ENCODE measurements at places on chromosomes 7 and 10.

DNA sequence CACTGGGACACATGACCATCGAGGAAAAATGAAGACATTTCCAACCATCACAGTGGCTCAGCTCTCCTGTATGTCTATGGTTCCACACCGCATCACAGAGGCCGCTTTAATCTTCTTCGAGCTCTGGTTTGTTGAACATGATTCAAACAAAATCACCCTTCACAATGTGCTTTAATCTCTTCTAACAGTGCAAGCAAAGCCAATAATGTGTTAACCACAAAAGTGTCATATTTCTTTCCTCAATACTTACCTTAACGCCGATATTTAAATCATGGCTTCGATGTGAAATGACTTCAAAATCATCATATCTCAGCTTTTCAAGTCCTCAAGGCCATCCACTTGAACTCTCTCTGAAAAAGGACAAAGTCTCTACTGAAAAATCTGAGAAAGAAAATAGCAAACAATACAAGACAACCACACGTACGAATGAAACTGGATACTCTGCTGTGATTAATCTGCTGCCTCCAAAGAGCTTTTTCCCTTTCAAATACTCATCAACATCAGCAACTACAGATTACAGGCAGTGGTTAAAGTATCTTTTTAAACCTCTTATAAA lies 23.0 kb upstream of the SVIL start:
- DNase-seq: no peak

DNA sequence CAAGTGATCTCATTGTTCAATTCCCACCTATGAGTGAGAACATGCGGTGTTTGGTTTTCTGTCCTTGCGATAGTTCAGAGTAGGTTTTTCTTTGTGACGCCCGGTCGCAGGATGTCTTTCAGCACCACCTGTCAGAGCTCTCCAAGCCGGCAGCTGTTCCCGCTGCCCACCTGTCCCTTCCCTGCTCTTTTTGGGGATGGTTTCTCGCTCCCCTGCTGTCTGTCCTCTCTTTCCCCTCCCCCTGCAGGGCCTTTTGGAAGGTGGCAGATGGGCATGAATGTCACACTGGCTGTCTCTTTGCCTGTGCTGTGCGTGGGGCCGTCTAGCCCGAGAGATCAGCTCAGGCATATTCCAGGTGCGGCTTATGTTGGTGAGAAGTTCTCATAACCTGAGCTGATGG lies 137.0 kb downstream of the GRK5 start:
- DNase-seq: no peak

DNA sequence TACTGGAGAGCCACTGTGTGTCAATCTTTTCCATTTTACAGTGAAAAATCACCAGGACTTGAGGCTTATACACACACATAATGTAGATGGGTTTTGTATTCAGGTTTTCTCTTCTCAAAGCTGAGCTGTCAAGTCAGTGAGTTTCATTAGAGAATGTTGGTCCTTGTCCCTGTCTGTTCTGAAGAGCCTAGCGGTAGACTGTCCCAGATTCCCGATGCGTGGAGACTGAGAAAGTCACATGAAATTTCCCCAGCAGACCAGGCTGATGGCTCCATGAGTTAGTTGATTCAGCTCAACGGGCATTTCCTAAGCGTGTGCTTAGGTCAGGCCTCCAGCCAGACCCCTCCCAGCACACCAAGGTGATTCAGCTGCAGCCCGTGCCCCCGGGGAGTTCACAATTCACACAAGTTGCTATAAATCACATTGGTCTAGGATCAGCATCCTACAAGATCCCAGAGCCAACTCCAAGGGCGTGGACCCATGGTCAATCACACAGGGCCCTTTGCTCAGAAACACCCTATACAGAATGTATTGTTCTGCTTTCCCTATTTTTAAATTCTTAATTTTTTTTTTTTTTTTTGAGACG lies 17.2 kb downstream of the CHST15 start:
- no peak for DNase-seq

- DNase-seq: no peak
These were observed 17.1 kb downstream of the MAGI2 start for GRCh38 chr7:79436378-79436777.

DNA sequence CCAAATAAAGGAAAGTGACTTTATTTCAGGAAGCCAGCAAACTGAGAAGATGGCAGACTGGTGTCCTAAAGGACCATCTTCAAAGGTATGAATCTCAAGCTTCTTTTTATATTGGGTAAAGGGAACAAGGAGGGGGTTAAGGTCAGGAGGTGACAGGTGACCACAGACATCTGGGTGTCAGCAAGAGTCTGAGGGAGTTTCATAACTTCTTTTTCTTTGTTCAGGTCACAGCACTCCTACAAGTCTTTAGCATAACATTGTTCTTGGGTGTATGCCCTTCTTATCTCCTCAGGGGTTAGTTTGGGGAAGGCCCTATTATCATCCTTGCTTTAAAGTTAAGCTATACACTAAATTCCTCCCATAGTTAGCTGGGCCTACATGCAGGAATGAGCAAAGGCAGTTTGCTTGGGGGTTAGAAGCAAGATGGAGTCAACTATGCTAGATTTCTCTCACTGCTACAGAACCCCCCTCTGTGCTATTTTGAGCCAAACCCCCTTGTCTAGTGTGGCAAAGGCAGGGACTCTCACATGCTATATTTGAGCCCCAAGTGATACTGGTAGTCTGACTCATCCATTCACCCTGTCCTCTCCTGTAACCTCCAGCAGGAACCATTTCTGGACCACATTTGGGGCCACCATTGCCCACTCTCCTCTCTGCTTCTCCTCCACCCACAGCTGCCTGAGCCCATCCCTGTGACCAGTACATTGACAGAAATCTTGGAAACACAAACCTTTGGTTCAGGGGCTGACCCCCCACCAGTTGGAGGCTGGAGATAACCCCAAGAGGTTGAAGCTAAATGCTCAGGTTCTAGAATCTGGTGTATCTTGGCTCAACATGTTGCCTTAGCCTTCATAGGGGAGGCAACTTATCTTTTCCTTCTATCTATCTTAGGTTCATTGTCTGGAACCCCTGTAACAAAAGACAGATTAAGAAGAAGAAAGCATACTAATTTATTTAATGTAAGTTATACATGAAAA lies 55.5 kb upstream of the LRGUK start:
- peak; percentile 36 for DNase-seq

DNA sequence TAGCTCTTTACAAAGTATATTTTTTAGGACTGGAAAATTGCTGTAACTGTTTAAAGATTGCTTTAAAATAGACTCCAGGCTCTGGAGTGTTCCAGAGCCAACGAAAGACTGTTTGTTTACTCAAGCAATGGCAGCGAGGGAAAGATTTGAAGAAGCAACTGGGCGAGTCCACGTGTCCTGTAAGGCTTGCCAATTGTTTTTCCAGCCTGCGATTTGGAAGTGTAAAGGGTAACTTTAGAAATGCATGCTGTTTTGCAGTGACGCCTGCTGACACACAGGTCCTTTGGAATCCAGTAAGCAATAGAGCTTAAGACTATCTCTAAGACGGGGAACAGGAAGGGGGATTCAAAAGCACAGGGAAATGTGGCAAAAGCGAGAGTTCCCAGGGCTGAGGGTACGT lies 55.8 kb downstream of the TACC2 start:
- DNase-seq: no peak

GRCh38 chr10:126350216-126350992 lies 37.9 kb downstream of the ADAM12 start:
- DNase-seq: no peak

DNA sequence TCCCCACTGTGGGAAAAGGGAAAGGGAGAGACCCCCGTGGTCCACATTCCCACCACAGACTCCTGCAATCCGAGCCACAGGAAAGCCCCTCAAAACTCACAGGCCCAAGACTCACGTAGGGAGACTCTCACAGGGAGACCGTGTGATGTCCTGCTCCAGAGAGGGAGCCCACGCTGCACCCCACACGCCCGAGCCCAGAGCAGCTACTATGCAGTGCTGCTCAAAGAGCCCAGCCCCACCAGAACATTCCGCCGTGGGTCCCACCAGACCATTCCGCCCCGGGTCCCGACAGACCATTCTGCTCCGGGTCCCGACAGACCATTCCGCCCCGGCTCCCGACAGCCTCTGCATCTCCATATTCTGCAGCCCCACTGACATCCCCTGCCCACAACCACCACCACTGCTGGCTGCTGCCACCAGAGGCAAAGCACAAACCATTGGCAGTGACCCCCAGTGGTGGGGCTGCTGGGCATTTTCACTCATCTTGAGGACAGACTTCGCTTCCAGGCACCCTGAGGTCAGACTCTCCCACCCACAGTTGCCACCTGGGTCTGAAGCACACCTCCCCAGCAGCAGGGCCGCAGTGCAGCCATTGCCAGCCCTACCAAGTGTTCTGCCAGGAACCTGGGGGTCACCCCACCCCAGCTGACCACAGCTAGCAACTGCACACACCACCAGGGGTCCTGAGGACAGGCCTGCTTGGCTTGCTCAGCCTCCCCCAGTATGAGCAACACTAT lies 625.4 kb upstream of the FOXK1 start:
- no peak for DNase-seq

- DNase-seq: no peak
These were observed 6.7 kb downstream of the HIP1 start for GRCh38 chr7:75732016-75732521.

- no peak for DNase-seq
These were observed 34.9 kb downstream of the IL15RA start for GRCh38 chr10:5942474-5942873.

DNA sequence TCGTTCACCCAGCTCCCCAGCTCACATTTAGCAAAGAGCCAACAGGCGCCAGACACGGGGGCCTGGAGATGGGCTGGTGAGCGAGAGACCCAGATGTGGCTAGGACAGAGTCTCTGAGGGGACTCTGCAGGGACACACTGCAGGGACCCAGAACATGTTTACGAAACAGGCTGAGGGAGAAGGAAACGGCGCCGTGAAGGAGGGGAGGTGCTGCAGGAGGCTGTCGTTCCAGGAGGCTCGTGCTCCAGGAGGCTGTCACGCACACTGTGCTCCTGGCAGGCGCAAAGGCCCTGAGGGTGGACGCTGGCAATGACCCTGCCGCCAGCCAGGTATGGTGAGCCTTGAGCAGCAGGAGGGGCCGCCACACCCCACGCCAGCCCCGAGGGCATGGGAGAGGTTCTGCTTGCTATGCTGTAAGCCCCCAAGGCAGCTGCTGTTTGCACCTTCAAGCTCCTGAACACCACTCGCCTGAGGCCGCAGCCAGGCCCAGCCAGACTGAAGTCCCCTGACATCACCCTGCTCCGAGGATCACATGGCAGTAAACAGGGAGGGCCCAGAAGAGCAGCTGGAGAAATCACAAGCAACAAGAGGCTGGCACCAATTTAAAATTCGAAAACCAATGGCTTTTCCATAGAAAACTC lies 27.3 kb downstream of the ADAP1 start:
- DNase-seq: no peak

DNA sequence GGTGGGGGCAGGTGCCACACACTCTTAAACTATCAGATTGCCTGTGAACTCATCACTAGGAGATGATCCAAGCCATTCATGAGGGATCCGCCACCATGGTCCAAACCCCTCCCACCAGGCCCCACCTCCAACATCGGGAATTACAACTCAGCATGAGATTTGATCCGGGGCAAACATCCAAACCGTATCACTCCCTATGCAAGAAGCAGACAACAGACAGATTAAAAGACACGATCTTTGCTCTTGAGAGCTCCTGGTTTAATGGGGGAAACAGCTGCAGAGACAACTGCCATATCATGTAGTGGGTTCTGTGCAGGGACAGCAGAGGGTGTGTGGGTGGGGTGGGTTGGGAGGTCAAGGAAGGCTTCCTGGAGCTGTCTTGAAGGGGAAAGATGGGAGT lies 123.6 kb downstream of the EMX2 start:
- no peak for DNase-seq
